ENCODE measurements at places on chromosomes 7 and 10. TPM values are rescaled to one million over a fixed set of nuclear protein-coding genes. Genes with fewer than 3 reads are reported as not detected.

- DNase-seq = no peak
Measured at GRCh38 chr10:75408509-75408875, 6.9 kb upstream of the ZNF503 start.

The NRCAM gene
- 6.0 TPM for total RNA-seq

DNA sequence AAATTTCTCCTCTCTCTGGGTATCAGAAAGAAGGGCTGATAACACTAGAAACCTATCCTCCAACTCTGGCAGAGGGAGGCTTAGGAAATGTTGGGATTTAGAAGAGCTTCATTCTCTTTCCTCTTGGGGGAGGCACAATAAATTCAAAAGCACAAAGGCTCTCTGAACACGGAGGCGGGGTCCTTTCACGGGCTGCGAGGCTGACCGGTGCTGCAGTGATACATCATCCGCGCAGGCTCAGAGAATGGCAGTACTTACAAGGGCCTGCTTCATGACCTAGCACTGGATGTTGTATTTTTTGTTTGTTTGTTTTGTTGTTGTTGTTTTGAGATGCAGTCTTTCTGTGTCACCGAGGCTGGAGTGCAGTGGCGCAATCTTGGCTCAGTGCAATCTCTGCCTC, 306.2 kb downstream of the SORCS3 start:
- DNase-seq = no peak

DNA sequence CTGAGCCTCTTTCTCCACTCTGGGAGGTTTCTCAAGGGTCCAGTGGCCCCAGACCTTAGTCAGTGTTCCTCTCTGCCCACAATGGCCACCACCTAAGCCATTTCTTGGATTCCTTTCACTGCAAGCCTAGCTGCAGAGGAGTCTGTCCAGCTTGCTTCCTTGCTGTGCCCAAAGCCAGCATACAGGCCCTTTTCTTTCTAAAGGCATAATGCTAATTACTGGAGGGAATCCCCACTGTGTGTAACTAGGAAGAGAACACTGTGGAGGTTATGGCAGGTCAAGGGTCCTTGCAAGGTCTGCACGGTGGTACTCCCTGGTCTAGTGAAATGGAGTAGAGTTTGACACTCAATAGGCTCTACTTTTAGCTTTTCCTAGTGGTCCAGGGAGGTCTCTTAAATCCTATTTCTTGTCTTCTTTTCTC, 70.4 kb upstream of the CC2D2B start:
- DNase-seq = no peak

The CYP2C8 gene
- total RNA-seq = not detected

- DNase-seq = peak; percentile 44
Measured at GRCh38 chr7:24075426-24075810, 208.6 kb upstream of the NPY start.

GRCh38 chr7:93823621-93824020, 66.9 kb downstream of the TFPI2 start:
- peak; percentile 61 for DNase-seq

The SVOPL gene
- total RNA-seq = not detected

The C10orf90 gene
- total RNA-seq = 1.0 TPM

- DNase-seq = peak; percentile 100
Measured at GRCh38 chr7:139915864-139916716, 87.0 kb downstream of the TBXAS1 start.

DNA sequence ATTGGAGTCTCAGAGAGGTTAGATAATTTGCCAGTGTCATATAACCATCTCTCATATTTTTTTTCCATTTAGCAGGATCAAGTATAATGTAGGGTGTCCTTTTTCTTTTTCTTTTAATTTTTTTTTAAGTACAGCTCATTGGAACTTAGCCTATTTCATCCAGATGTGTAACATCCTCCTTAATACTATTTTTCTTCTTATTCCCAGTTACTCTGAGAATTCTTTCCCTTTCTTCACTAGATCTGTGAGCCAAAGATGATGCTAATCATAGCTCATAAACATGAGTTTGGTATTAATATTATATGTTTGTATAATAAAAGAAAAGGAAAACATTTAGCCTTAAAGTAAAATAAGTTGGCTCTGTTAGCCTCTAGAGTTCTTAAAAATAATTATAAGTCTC, 32.8 kb downstream of the PPP1R9A start:
- no peak for DNase-seq

GRCh38 chr10:76411729-76412435, 980.5 kb downstream of the LRMDA start:
- no peak for DNase-seq

DNA sequence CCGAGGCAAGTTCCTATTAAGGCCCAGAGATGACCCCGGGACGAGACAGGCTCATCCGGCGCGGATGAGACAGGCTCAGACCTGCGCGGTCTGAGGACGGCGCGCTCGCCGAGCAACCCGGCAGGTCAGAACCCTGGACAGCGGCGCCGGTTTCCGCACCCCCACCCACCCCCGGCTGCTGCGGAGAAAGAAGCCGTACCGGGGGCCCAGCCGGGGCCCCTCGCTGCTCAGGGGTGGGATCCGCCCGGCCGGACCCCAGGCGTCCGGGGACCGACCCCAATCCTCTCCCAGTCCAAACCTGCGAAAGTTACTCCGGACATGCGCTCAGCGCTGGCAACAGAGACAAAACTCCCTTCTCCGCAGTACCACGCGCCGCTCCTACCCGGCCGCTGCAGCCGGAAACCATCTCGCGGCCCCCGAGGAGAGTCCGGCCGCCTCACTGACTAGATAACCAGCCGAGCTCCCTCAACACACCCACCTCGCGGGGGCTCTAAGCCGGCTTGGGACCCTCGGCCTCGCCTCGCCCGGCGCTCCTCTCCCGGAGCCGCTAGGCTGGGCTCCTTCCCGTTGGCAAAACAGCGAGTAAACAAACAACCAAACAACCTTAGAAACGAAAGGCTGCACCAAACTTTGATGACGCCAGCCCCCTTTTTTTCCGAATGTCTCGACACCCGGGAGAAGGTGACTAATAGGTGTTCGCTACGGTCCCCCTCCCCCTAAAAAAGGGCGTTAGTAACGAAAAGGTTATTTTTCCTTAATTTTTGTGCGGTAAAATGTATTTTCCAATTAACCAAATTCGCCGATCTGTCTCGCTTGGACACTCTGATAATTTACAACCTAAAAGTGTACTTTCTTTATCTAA, 2.3 kb upstream of the DRGX start:
- DNase-seq = no peak

DNA sequence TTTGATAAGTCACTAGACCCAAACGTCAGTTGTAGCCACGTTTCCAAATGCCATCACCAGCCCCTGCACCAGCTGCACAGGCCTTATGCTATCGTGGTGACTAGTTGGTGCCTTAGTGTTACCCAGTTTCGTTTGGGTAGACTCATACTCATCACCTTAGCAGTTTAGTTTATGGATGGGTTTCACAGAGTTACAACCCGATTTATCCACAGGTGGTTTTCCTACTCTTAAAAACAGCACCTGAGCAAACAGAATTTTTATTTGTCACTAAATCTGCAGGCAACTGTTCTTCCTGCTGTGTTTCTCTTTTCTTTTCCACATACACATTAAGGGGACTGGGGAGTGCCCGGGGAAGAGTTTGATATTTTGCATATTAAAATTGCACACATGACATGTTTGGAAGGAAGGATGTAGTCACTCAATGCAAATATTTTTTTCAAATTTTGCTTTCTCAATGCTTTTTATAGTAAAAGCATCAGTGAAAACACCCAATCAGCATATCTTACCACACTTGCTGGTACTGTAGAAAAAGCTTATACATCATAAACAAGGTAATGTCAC, 41.6 kb downstream of the PDSS1 start:
- DNase-seq = no peak

DNA sequence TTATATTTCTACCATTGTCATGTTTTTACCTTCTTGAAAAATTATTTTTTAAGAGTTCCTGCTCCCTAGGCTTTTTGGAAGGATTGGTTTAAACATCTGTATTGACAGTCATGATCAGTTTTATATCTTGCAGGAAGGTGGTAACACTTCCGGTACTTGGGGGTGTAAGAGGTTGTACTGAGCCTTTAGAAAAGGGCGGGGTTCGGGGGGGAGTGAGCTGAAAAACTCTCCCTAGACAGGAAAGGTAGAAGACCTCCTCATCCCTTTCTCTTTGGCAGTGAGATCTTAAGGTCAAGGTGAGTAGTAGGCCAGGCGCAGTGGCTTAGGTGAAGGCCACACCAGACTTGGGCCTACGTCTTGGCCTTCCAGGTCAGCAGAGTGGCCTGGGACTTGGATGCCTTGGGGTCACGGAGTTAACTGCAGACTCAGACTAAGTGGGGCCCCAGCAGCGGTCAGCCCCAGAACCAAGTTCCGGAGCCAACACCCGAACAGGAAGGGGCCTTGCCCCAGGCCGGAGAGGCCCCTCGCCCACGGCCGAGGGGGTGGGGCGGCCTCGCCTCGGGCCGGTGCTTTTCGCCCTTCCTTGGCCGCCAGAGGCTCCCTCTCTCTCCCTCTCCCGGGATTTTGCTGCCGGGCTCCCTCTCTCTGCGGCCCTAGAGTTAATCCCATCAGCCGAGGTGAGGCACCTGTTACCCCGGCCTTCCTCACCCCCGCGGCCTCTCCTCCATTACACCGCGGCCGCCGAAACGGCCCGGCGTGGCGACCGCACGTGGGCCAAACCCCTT, at the start of gene PPP1R9A:
Gene PPP1R9A (plus strand): TSS at position 569 of the 785 bp plus-strand sequence. CDS start 2,520 bp downstream, outside the sequence.
- peak; percentile 43 for DNase-seq

- DNase-seq = peak; percentile 8
Measured at GRCh38 chr7:124155432-124156022, 122.7 kb upstream of the TMEM229A start.

DNA sequence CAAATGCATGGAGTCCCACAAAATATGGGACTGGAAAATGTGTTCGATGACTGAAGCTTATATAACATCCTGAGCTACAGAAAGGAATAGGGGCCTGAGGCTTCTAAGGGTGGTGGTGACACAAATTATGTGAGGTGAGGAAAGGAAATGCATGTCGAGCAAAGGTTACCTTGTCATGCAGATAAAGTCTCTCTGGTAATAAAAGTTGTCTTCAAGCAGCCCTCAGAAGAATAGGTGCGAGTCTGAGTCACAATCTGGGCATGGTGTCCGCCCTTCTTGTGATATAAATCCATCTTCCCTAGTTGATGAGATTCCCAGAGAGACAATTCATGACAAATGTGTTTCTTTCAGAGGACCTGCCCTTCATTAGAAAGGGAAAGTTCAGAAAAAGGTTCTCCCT, 985.2 kb upstream of the C7orf33 start:
- DNase-seq = no peak

The RELN gene
- total RNA-seq = 0.63 TPM

GRCh38 chr10:86400705-86401587, 34.4 kb upstream of the GRID1 start:
- peak; percentile 21 for DNase-seq

- peak; percentile 89 for DNase-seq
Measured at GRCh38 chr10:68666280-68666760, 54.7 kb upstream of the CCAR1 start.
